Activated CD4-positive, alpha-beta T cell treated with anti-CD3 and anti-CD28 coated beads, Interleukin-2, Interleukin-6, amounts not matched to agents 100 ng/mL and 50 ng/mL, durations not matched to agents 16 hours and 8 hours (primary cell): ENCODE measurements at places on chromosomes 4 and X.

GRCh38 chrX:24357106-24357505, 3.3 kb upstream of the SUPT20HL1 start:
- DNase-seq: no peak

GRCh38 chrX:8755116-8755515, 23.2 kb upstream of the ANOS1 start:
- peak; percentile 5 for DNase-seq

- DNase-seq: peak; percentile 63
These were observed 9.5 kb downstream of the RGS12 start for GRCh38 chr4:3302173-3302785.

- no peak for DNase-seq
These were observed at the start of gene MXRA5 for GRCh38 chrX:3346501-3347259. Gene MXRA5, minus strand, starts transcription at chrX:3346652. Its CDS starts 2,819 bp downstream, at chrX:3343833.

GRCh38 chr4:74932010-74932409, 906 bp upstream of the PARM1 start:
- no peak for DNase-seq

DNA sequence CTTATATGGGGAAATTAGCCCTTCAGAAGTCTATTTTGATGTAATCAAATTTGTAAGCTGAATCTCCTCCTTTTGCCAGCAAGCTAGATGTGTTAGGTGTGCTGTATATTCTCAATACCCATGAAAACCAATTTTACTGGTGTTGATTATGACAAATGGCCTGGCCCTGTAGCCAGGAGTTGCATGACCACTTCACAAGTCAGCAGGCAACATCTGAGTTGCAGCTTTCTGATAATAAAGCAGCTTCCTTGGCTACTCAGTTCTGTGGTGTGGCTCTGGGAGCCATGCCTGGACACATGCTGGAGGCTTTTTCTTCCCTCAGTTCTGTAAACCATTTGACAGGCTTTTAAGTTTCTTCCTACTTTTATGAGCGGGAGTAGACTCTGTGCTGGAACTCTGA, 154.1 kb upstream of the CXCL13 start:
- DNase-seq: no peak

DNA sequence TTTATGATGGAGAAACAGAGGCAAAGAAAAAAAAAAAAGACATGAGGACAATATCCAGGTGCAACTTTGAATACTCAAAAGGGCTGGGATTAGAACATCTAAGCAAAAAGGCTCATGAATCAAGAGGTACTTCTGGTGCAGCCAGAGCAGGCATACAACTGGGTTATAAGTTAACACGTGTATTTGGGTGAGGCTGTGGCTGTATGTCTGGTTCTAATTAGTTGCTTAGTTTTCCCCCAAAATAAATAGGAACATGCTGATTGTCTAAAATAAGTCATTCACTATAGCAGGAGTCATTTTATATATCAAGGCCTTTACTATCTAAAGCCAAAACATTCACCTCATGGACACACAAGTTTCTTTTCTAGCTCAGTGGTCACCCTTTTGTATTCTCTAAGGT, 20.2 kb downstream of the NHS start:
- DNase-seq: no peak

DNA sequence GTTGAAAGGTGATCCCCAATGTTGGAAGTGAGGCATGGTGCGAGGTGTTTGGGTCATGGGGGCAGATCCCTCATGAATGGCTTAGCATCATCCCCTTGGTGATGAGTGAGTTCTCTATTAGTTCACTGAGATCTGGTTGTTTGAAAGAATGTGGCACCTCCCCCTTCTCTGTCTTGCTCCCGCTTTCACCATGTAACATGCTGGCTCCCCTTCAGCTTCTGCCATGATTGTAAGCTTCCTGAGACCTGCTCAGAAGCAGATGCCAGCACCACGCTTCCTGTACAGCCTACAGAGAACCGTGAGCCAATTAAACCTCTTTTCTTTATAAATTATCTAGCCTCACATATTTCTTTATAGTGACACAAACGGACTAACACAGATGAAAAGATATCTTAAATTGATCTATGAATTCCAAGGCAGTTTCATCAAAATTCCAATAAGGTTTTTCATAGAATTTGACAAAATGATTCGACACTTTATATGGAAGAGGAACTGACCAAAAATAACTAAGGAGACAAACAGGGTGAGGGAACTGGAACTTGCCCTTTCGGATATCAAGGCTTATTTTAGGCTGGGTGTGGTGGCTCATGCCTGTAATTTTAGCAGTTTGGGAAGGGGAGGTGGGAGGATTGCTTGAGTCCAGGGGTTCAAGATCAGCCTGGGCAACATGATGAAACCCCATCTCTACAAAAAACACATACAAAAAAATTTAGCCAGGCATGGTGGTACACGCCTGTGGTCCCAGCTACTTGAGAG, 56.9 kb upstream of the OGT start:
- DNase-seq: no peak

GRCh38 chrX:153687121-153688039, at the start of gene SLC6A8:
Gene SLC6A8, plus strand, starts transcription at chrX:153687926. Its CDS starts 649 bp downstream, at chrX:153688575.
- peak; percentile 43 for DNase-seq

- no peak for DNase-seq
These were observed 29.6 kb downstream of the MFAP3L start for GRCh38 chr4:169996379-169997240.

GRCh38 chr4:15037923-15038541, 35.8 kb downstream of the CPEB2 start:
- DNase-seq: no peak

GRCh38 chr4:64713256-64713840, 304.1 kb upstream of the TECRL start:
- peak; percentile 23 for DNase-seq

- DNase-seq: no peak
These were observed 24.1 kb downstream of the SH3KBP1 start for GRCh38 chrX:19863212-19863856.

DNA sequence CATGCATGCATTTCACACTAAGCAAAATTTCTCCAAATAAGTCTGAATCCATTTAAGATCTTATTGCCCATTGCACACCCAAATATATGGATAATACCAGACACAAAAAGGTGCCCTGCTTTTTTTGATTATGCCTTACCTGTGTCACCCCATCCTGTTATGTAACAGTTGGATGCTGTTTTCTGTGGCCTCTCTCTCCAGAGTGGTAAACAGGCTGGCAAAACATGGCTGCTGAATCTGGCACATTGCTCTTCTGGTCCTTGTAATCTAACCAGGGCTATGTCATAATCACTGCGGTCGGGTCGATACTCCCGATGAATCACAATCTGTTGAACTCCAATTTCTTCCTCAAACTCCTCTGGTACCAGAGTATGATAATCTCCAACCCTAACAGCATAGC, 70.1 kb downstream of the PRSS12 start:
- peak; percentile 44 for DNase-seq

GRCh38 chrX:50450324-50450723, 20.3 kb downstream of the DGKK start:
- DNase-seq: no peak

DNA sequence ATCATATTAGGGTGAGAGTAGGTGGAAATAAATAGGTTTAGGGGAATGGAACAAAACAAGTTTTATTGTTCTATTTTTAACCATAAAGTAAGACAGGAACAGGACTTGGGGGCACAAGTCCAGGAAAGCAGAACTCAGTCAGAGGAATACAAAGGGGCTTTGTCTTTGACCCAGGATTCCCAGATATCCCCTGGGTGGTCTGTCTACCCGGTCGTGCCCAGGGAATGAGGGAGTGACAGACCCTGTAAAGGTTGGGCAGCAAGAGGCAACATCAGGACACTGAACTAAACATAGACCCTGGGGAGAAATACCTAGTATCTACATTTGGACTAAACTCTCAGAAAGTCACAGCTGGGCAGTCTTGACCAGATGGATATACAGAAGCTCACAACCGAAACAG, 50.6 kb downstream of the PTCHD1 start:
- no peak for DNase-seq

DNA sequence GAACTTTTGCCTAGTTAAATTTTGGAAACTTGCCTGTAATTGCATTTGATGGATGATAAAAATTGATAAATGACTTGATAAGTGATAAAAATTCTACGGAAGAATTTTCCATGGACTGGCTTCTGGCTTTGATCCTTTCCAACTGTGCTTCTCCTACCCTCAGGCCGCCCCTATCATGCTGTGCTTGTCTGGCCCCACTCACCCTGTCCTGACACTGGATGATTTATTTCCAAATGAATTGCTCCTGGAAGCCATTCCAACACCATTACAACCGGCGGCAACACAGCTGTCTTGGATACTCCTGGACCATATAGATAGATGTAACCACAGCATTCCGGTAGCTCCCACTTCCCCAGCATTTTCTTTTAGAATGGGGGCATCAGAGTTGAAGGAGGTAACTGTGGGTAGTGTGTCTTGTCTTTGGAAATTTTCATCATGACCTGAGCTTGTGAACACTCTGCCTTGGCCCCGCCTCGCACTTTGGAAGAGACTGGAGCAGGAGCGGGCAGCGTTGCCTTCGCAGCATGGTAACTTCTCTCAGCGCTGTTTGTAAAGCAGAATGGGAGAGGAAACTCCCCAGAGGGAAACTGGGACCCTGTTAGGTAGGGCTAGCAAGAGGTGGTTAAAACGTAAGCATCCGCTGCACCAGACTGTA, 77.4 kb downstream of the TBL1X start:
- no peak for DNase-seq

DNA sequence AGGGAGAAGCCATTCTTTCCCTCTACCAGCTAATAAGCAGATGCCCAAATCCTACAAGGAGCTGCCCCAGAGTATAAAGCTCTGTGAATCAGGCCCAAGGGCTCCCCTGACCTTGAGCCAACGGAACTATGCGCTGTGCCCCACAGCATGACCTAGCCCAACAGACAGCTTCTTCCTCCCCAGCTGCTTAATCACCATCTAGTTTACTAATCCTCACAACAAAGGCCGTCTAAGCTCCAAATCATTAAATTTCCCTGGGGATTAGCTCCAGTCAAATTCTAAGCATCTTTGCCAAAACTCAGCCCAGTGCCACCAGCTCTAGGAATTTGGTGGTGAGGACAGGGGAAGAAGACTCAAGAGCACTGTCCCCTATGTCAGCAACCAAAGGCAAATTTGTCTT, 113.1 kb downstream of the SHROOM4 start:
- DNase-seq: no peak

- DNase-seq: no peak
These were observed 45.5 kb downstream of the CCNG2 start for GRCh38 chr4:77202491-77202890.

DNA sequence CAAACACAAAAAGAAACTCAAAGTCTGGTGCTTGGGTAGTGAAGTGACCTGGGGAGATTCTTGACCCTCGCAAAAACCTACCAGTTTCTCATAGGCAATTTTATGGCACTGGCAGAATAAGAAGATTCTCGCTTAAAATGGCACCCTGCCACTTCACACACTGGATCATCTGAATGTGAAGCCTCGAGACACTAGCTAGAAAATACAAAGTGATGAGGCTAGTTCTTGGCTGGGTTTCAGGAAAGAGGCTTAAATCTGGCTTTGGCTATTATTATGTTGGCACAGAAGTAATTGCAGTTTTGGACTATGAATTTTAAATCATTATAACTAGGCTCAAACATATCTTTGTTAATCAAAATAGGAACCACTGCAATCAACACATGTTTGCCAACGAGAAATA, 634.7 kb upstream of the BOD1L1 start:
- no peak for DNase-seq

DNA sequence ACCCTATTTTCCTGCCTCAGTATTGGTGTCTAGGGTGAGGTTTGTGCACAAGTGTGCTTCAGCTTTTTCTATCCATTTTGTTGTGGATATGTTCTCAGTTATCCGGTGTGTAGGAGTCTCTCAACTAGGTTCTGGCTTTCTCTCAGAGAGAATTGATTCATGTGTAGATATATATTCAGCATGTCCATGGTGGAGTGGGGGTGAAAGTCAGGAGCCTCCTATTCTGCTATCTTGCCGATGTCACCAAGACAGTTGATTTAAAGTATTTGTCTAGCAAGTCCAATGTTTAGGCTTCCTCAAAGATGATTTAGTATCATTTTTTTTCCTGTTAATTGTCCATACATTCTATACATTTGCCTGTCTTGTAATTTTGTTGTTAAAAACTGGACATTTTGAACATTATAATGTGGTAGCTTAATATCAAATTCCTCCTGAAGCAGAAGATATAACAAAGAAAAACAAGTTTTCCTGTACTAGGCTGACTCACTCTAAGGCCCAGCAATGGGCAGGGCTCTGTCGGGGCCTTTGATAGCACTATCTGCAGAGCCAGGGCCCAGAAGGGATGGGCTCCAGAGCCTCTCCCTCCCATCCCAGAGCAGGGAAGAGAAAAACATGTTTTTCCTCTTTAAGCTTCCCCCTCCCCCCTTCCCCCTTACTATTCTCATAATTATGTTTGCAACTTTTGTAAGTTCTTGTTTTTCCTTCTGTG, 37.6 kb downstream of the GLUD2 start:
- DNase-seq: no peak

GRCh38 chr4:2787230-2788100, 5.4 kb upstream of the SH3BP2 start:
- DNase-seq: no peak

GRCh38 chr4:1370321-1371124, 23.5 kb downstream of the UVSSA start:
- no peak for DNase-seq

- DNase-seq: no peak
These were observed 417.4 kb downstream of the PACRGL start for GRCh38 chr4:21117541-21118180.

DNA sequence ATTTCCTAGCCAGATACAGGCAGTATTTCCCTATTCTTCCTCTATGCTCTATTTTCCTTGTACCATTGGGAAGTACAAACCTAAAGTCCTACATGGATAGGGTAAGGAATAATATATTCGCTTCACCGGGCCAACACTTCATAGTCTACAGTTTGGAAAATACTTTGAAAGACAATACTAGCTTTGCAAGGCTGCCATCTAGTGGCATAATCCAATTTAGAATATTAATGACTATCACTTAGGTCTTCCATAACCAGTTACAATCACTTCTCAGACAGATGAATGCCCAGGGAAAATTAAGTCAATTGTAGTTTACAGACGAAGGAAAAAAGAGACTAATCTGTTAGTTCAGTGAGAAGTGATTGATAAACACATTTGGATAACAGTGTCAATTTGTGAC, 141.0 kb upstream of the FAM47C start:
- DNase-seq: peak; percentile 36
